ENCODE measurements at places on chromosomes 13 and 19. TPM values are rescaled to one million over a fixed set of nuclear protein-coding genes. Genes with fewer than 3 reads are reported as not detected.

DNA sequence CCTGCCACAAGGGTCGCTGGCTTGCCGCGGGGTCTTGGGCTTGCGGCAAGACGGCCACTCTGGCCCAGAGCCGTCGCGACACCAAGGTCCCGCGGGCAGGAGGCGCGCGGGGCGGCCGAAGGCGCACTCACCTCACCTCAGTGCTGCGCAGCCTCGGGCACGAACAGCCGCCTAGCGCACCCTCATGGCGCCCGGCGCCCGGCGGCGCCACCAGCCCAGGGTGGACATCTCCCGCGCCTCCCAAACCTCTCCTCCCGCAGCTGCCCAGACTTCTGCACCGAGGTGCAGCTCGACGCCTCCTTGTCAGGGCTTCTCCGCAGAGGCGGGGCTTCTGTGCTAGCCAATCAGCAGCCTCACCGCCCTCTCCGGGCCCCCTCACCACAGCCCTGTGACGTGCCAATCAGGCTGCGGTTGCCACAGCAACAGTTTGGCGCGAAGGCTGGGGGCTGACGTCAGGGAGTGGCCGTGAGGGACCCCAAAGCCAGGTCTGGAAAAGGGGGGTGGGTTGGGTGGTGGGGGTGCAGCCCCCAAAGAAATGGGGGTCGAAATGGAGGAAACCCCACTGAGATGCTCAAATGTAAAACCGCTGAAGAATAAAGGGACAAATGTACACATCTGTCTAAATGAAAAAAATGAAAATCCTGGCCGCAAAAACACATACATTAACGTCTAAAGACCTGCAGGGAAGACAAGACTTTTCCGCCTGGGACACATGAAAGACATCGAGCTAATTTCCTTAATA is at the start of the genes PEG3 and ZIM2:
Gene PEG3 (minus strand): TSS at position 276 of the 742 bp plus-strand sequence. CDS start 16,071 bp downstream, outside the sequence.
Gene ZIM2 (minus strand): TSS at position 276 of the 742 bp plus-strand sequence. CDS start 16,449 bp downstream, outside the sequence.
- no peak for DNase-seq

The CACNG8 gene
- total RNA-seq: not detected

- no peak for DNase-seq
These were observed 245.5 kb upstream of the TSHZ3 start for GRCh38 chr19:31594701-31595100.

DNA sequence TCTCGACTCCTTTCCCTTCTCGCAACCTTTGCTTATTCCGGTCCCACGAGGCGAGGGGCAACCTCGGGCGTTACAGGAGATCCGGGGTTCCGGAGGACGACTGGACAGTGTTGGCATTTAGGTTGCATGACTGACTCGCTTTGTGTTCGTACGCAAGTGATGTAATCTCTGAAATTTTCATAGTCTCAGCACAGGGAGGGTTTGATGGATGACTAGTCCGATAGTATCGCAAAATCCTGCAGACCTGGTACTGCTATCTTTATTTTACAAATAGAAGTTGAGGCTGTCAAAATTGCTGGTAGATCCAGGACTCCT is 342 bp downstream of the DDX49 start:
- no peak for DNase-seq

DNA sequence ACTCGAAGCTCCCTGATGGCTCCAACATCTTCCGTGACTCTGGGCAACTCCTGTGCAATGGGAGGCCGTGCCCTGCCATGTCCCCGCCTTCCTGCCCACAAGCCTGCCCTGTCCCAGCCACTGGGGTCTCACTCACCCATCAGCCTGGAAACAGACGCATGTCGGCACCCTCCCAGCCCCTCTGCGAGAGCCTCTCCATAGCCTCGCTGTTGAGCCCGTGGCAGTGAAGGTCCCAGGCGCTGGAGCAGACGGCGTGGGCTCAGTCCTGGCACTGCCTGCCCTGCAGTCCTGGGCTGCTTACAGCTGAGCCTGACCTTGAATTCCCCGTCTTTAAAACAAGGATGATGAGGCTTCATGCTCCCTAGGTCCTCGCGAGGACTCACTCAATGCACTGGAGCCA is 37.0 kb downstream of the MCF2L start:
- no peak for DNase-seq

GRCh38 chr13:70950664-70951063 is 842.4 kb upstream of the KLHL1 start:
- no peak for DNase-seq

DNA sequence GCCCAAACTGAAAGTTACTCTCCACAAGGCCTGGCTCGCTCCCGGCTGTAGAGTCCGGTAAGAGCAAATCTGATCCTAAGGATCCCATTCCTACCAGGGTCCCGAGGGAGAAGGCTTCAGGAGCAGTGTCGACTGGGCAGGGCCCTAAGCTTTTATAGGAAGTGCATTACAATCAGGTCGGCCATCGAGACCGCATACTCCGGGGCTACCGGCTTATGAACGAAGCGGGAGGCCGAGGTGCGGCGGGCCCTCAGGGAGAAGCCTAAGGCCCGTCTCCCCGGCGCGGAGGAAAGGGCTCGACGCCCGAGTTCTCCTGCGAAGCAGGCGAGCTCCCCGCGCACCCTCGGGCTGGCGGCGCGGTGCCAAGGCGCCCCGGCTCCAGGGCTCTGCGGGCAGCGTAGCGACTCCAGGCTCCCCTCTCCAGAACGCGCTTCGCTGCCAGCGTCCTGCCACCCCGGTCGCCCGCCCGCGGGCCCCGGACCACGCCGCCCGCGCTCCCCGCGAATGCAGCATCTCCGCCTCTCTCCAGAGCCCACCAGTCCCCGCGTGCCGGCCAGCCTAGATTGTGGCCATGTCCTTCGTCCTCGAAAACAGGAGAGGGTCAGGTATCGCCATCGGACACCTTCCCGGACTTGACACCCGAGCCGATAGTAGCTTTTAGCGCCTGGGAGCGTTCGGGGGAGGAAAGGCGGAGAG is 1.4 kb downstream of the EFNB2 start:
- DNase-seq: peak; percentile 74

- no peak for DNase-seq
These were observed 78.7 kb upstream of the GPC6 start for GRCh38 chr13:93147946-93148345.

The SPACA6 gene
- total RNA-seq: 8.0 TPM

Measured in myocyte (in vitro differentiated cells).